CD4-positive, alpha-beta T cell treated with Interleukin-21 for 1 hour (primary cell): ENCODE measurements at places on chromosomes 6 and 20.

GRCh38 chr6:28683945-28684538 is 158.4 kb downstream of the GPX5 start:
- peak; percentile 52 for DNase-seq

- no peak for DNase-seq
Observed at GRCh38 chr6:795046-795685, 102.2 kb upstream of the EXOC2 start.

DNA sequence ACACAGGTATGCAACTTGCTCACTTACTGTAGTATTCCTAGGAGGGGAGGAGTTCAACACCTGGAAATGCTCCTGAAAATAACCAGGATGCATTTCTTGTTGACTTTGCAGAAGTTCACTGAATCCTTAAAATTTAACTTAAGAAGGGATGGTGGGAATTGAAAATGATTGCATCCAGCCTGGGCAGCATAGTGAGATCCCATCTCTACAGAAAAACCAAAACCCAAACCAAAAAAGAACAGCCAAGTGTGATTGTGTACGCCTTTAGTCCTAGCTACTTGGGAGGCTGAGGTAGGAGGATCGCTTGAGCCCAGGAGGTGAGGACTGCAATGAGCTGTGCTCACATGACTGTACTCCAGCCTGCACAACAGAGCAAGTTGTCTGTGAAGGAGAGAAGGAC is 1.7 kb downstream of the DNAH8 start:
- DNase-seq = no peak

DNA sequence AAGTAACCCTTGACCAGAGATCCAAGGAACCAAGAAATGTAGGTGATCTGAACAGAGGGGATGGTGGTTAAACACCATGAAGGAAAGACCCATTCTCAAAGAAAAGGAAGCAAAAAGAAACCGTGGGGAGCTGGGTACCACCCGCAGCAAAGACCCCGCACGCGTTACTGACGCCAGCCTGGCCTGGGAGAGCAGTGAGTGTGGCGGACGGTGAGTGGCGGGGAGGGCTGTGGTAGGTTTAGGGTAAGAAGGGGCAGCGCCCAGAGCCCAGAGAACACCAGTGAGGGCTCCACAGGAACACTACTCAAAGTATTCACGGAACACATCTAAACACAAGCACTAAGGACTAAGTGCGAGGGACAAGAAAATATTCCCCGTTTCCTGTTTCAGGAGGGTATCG is 4.2 kb downstream of the GMEB2 start:
- no peak for DNase-seq

DNA sequence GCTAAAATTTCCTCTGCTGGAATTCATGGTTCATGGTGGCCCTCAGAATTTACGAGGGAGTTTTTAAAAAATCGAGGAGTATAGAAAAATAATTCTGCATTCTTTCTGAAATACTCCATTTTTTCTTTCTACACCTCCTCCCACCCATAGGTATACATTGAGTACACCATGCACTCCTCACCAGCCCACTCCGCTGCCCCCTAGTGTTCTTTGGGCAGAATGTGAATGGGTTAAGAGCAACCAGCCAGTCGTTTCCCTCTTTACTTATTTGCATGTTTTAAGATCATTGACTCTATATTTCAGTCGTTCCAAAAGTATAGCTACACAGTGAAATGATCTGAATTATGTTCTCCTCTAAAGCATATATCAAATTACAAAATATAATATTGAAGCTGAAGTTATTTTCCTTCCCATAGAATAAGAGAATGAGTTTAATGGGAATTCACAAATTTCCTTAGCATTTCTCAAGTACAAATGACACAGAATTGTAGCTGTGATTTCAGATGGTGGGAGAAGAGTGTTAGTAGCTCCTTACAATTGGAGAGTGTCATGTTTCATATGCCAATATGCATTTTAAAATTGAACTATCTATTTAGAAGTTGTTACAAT is 977.7 kb upstream of the SLC35B3 start:
- DNase-seq = no peak

DNA sequence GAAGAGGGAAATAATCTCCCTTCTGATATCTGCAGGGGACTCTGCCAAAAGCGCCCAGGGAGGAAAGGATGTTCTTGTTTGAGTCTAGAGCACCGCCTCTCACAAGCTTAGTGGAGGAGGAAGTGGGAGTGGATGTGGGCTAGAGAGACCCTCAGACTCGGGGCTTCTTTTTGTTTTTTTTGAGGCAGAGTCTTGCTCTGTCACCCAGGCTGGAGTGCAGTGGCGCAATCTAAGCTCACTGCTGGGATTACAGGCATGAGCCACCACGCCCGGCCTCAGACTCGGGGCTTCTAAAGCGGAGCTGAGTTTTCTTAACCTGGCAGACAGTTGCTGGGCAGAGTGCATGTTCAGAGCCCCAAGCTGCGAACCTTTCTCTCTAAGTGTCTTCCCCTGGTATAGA is 310.8 kb downstream of the BMP7 start:
- DNase-seq = no peak

DNA sequence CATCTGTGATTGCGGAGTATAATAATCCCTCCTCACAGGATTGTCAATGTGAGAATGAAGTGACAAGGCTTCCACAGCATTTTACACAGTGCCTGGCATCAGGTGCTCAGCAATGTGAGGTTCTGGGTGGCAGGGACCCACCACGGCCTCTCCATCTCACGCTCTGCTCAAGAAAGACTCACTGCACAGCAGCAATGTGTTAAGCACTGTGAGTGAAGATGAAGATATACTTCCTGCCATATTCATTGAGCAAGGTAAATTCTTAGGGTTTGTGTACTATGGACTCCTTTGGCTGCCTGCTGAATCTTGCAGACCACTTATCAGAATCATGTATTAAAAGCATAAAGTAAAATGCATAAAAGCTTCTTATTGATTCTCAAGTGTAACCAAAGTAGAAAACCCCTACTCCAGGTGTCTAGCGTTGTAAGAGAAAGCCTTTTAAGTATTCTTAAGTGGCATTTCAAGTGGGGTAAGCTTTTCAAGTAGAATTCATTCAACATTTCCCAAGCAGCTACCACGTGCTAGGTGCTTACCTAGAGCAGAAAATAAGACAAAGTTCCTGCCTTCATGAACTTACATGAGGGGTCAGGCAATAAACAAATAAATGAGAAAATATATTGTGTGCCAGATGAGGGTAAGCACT is 17.0 kb upstream of the MEP1A start:
- no peak for DNase-seq

DNA sequence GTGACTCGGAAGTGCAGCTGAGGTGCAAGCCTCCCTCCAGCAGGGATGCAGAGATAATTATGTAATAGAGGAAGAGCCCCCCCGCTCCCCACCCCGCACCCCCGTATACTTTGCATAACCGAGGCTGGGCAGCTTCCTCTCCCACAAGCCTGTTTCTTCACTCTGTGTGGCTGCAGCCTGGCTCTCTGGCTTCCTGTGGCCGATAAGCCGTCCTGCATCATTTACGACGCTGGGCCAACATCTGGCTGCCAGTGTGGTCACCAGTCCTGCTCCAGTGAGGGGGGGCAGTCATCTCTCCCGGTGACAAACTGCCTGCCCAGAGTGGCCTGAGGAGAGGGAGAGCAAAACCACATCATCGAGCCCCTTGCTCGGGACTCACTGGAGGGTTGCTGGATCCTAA is 59.2 kb downstream of the RBM38 start:
- DNase-seq = peak; percentile 36

- no peak for DNase-seq
Observed at GRCh38 chr6:35777356-35778102, 1.1 kb downstream of the CLPSL2 start.

DNA sequence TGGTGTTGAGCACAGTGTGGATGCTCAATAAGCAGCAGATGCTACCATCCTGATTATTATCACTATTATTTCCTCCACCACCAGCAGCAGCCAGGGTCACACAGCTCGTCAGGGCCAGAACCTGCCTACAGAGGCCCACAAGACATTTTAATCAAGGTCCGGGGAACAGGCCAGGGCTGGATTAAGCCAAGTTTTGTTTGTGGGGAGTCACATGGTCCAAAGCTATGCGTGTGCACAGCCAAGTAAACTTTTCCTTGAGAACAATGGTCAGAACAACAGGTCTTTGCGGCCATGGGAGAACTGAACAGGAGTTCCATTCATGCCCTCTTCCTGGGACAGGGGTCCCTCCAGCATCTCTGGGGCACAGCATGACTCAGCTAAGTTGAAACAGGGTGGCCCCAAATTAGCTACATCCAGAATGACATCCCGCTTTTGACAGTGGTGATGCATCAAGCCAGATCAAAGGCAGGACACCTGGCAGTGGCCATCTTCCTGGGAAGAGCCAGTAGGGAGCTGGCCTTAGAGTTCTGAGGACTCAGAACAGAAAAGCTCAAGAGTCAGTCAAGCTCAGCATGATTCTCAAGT is 11.7 kb downstream of the SNTA1 start:
- no peak for DNase-seq

DNA sequence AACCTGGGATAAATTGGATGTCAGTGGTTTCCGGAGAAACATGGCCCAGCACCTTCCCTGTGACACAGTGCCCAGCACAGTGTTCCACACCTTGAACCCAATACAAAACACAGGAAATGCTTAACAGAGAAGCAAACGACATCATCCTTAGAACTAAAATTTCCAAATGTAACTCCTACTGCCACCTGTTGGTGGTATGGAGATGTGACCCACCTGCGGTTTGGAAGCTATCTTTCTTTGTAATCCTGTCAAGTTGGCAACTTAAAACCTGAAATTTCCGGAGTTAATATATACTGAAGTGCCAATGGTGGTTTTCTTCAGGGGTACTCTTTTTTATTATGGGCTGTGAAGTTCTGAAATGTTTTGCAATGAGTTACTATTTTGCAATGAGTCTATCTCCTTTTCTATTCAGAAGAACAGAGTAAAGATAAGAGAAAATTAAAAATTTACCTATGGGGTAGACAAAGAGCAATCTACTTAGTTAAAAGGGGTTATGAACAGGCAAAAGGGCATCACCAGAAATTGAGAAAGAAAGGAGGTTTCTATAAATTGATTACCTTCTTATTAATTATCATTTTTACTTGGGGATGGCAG is 658.8 kb downstream of the PTPRT start:
- no peak for DNase-seq

DNA sequence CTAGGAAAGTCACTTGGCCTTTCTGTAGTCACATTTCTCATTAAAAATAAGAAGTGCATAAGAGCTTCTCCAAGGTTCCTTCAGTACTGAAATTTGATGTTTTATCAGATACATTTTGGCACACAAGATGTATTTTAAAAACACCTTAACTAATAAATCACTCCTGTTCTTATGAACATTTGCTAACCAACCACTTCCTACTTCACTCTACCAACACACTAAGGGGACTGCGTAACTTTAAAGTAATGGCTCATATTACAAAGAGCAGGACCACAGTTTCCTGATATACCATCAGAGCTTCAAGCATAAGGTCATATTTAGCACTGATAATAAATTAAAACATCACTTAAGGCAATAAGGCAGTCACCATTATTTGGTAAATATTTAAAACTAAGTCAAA is 104.4 kb downstream of the RALGAPA2 start:
- no peak for DNase-seq

- no peak for DNase-seq
Observed at GRCh38 chr6:70118670-70119069, 184.2 kb downstream of the COL9A1 start.

GRCh38 chr6:168718821-168719475 is 278.0 kb downstream of the SMOC2 start:
- no peak for DNase-seq

DNA sequence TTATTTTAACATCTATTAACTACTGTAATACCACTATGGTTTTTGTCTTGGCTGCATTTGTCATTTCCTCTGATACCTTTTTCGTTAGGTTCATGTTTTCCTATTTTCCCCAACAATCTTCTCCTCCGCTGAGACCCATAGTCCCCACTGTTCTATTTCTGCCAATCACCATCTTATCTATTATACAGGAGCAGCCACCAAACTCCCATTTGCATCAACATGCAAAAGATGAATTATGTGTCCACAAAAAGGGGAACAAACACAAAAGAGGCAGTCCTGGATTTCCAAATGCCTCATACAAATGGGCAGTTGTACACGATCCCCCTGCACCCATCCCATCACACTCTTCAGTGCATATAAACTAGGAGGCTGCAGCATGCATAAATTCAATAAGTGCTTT is 121.7 kb upstream of the MYLIP start:
- DNase-seq = no peak

GRCh38 chr6:87152526-87152955 is 2.8 kb upstream of the ZNF292 start:
- no peak for DNase-seq

DNA sequence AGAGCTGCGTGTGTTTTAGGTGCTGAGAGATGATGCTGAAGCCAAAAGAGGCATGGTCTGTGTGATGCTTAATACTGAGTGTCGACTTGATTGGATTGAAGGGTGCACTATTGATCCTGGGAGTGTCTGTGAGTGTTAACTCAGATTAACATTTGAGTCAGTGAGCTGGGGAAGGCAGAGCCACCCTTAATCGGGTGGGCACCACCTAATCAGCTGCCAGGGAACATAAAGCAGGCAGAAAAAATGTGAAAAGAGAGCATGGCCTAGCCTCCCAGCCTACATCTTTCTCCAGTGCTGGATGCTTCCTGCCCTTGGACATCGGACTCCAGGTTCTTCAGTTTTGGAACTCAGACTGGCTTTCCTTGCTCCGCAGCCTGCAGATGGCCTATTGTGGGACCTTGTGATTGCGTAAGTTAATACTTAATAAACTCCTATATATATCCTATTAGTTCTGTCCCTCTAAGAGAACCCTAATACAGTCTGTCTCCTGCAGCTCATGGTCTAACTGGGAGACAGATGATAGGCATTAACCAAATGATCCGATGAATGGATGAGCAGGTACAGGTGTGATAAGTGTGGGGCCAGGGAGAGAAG is 91.6 kb downstream of the TFAP2C start:
- DNase-seq = no peak

DNA sequence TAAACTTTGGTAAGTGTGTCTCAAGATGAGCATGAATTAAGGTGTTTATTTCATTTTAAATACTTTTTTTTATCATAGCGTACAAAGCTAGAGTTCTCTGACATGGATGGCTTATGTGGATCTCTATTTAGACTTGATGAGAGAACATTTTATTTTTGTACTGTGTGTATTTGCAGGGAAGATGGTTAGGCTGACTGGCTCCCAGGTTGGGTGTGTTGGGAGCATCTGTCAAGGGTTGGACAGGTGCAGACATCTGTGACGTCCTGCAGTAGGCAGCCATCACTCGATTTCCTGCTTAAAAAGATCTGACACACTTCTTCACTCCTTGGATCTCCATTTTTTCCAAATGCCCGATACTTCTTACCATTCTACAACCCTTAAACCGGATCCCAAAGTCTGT is 221.9 kb upstream of the QKI start:
- DNase-seq = no peak

GRCh38 chr20:63017826-63018411 is 11.2 kb upstream of the BHLHE23 start:
- no peak for DNase-seq

GRCh38 chr6:119609865-119610264 is 260.3 kb upstream of the MAN1A1 start:
- DNase-seq = no peak
